SK-MEL-5 (cell line): ENCODE measurements at places on chromosomes 12 and 14.
A peak's percentile ranks its signal among the peaks of the same experiment; 100 is the strongest.

DNA sequence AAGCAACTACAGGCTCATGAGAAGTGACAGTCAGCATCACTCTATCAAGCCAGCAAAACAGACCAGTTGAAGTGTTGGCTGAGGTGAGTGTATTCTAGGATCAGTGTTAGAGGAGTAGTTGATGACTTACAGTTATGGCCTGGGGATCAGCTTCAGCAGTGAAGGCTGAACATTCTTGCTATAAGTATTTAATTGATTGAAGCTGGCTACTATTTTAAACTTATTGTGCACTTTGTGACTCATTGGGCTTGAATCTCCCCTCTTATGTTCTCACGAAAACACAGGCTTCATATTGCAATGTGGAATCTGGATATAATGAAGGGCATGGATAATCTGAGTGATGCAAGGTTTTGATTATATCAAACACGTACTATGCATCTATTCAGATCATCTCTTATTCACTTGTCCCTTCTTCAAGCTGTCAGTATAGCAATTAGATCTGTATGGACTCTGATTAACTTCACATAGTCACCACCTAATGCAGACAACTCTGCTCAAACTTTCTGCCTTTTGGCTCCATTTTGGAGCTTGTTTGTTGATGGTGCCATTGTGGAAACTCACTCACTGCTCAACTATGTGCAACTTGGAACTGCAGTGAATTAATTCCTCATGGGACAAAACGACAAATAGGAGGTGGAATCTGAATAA, 309.2 kb downstream of the SLC16A7 start:
- DNase-seq: no peak

DNA sequence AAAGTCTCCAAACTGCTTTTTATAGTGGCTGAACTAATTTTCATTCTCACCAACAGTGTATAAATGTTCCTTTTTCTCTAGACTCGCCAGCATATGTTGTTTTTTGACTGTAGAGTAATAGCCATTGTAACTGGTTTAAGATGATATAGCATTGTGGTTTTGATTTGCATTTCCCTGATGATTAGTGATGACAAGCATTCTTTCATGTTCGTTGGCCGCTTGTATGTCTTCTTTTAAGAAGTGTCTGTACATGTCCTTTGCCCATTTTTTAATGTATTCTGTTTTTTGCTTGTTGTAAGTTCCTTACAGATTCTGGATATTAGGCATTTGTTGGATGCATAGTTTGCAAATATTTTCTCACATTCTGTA, 404.9 kb downstream of the FLRT2 start:
- DNase-seq: no peak

- peak; percentile 48 for DNase-seq
Measured at GRCh38 chr14:21241218-21241819, 27.9 kb downstream of the HNRNPC start.

GRCh38 chr14:57244106-57244505, 24.6 kb downstream of the EXOC5 start:
- no peak for DNase-seq

DNA sequence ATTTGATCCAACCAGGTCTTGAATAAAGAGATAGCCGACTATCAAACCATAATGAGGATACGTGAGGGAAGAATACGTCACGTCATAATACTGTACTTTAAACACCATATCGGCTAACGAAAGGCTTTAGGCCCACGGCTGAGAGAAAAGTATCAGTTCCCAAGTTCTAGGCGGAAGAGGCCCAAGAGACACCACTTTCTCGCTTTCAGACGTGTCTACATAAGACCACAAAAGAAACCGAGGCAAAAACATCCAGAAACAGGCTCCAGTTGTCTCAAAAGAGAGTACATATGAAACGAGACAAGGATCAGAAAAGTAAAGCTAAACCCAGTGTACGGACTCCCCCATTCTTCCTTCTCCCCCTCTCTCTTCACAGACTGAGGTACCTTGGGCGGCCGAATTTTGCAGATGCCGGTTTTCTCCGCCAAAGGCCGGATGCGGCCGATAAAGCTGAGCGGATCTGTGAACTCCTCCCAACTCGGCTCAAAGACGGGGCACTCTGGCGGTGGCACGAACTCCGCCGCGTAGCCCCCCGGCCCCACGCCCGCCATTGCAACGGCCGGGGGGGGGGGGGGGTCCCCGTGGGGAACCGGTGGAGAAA, 479 bp downstream of the KDM5A start:
- DNase-seq: peak; percentile 29

- DNase-seq: no peak
Measured at GRCh38 chr12:91983935-91984334, 161.7 kb downstream of the BTG1 start.

DNA sequence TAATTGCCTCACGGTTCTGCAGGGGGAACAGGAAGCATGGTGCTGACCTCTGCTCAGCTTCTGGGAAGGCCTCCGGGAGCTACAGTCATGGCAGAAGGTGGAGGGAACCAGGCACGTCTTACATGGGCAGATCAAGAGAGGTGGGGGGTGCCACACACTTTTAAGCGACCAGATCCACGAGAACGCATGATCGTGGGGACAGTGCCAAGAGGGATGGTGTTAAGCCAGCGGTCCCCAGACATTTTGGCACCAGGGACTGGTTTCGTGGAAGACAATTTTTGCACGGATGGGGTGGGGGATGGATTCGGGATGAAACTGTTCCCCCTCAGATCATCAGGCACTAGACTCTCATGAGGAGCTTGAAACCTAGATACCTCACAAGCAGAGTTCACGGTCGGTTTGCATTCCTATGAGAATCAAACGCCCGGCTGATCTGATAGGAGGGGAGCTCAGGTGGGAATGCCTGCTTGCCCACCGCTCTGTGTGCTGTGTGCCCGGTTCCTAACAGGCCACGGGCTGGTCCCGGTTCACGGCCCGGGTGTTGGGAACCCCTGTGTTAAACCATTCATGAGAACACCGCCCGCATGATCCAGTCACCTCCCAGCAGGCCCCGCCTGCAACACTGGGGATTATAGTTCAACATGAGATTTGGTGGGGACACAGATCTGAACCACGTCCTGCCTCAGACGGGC, 96.9 kb downstream of the ADGRD1 start:
- no peak for DNase-seq

- DNase-seq: no peak
Measured at GRCh38 chr14:53979113-53979681, 22.6 kb upstream of the BMP4 start.

GRCh38 chr14:100203962-100204834, 34.7 kb upstream of the YY1 start:
- peak; percentile 48 for DNase-seq

DNA sequence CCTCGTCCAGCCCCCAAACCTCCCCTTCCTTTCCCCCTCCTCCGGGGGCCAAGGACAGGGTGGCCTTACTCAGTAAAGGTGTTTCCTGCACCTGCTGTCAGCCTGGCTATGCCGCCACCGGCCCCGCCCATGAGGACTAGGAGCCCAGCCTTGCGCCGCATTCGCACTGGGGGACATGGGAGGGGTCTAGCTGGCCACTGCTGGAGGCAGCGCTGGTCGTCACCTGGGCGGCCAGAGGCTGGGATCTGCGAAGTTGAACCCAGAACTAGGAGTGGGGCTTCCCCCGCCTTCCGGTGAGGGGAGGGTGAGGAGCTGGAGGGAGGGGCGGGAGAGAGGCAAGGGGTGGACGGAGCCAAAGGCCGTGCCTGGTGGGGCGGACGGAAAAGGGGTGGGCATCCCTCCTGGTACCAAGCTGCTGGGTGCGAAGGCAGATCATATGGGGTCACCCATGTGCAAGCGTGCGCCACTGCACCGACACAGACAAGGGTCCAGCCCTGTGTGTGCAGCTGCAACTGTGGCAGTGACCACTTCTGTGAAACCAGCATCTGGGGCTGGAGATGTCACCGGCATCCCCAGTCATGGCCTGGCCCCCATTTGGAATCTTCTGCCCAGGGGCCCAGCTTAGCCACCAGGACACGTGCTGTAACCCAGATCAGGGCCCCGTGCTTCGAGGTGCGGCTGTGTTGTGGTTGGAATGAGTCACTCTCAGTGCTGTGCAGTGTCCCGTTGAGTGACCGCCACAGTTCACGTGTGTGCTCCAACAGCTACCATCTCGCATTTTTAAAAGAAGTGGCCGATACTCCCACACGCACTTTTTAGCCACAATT, 8.5 kb downstream of the AMN start:
- DNase-seq: no peak

GRCh38 chr14:94557327-94557726, 3.9 kb upstream of the SERPINA4 start:
- DNase-seq: no peak

GRCh38 chr12:48512855-48513254, 12.6 kb upstream of the OR8S1 start:
- DNase-seq: no peak

DNA sequence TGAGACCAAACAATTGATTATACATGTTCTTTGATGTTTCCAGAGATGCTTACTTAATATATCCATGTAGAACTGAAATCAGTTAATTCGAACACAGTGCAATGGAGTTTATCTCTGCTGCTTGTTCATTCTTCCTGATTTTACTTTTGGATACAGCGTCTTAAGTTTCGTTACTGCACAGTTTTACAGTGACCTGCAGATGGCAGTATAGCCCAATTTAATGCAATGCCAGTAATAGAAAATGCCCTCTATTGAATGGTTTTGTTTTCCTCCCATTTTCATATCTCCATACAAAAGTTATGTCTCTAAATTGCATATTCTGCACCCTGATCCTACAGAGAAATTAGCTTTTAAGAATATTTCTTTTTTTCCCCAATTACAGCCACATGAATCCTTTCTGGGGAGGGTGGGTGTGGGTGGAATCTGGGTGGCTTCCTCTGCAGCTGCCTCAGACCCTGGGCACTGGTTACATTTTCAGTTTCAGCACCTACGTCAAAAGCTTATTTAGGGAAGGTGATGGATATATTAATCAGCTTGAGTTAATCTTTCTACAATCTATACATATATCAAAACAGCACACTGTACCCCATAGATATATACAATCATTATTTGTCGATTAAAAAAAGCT, 101.1 kb upstream of the DCD start:
- peak; percentile 67 for DNase-seq

- no peak for DNase-seq
Measured at GRCh38 chr12:44875417-44875953, 630 bp downstream of the NELL2 start.

DNA sequence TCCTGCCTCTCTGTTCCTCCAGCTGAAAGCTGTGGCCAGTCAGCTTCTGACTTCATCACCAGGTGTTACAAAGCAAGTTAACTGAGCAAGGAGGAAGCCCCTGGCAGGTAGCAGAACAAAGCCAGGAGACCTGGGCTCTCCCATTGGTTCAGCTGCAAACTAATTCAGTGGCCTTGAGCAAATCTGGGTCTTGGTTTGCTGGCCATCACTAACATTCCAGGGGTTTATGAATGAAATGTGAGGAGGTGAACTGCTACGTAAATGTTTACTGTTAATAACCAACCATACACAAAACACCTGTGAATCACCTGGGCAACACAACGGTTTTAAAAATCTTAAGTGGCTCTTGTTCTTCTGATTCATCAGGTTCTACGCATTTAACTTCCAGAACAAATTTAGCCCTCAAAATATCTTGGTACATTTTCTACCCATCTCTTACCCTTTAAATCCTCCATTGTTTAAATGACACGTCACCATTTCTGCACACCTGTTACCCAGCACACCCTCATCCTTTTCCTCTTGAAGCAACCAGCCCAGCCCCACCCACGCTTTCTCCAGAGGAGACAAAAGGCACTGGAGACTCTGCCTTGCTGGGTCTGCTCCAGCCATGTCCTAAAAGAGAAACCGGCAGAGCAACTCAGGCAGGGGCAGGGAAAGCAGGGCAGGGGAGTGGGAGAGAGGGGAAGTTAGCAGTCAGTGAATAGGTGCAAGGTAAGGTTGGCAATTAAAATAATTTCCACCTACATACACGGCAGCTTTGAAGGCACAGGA, 49.3 kb upstream of the TSPAN11 start:
- no peak for DNase-seq

DNA sequence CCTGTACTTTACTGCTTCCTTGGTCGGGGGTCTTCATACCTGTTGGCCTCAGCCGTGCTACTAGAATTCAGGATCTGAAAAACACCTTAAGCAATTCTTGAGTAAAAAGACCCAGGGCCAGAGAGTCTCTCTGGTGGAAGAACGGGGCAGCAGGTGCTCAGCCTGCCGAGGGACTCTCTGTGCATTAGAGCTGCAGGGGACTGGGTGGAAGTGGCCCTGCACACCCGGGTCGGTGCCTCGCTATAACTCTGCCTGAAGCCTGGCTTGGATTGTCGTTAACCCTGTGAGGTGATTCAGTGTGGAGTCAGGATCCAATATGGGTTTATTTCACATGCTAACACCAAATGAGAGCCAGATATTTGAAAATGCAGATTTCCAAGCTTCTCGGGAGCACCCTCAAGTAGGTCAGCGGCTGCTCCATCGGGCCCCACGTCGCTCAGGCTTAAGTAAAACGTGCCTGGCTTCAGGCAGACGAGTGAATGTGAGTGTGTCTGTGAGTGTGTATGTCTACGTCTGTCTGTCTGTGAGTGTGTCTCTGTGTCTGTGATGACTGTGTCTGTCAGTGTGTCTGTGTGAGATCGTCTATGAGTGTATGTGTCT, 35.1 kb upstream of the C14orf180 start:
- DNase-seq: no peak

DNA sequence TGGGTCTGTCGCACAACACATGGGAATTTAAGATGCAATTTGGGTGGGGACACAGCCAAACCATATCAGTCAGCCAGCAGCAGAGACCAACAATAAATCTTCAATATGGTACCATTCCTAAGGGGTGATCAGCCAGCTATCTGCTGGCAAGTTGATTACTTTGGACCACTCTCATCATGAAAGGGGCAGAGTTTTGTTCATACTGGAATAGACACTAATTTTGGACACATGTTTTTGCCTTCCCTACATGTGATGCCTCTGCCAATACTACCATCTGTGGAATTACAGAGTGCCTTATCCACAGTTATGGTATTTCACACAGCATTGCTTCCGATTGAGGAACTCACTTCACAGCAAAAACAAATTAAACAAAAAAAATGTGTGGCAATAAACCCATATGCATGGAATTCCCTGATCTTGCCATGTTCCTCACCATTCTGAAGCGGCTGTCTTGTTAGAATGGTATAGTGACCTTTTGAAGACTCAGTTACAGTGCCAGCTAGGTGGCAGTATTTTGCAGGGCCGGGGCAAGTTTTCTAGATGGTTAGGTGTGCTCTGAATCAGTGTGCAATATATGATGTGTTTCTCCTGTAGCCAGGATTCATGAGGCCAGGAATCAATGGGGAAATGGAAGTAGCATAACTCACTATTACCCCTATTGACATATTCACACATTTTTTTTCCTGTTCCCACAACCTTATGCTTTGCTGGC, 179.0 kb upstream of the IGF1 start:
- DNase-seq: peak; percentile 43

DNA sequence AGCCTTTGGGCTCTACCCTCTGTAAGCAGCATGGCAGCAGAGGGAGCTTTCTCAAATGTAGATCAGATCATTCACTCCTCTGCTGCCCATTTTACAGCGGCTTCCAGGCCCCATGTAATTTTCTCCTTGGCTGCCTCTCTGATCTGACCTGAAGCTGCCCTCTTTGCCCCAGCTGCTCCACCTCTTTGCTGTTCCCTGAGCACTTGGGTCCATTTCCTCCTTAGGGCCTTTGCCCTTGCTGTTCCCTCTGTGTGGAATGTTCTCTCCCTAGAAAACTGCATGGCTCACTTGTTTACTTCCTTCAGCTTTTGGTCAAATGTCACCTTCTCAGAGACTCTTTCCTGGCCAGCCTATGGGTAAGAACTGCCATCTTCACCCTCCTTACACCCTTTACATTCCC, 37.2 kb downstream of the SMOC1 start:
- DNase-seq: no peak

- DNase-seq: no peak
Measured at GRCh38 chr14:74952697-74953484, 2.5 kb downstream of the PGF start.
